NCI-H2107 (cell line): ENCODE measurements at places on chromosomes 2 and 18.
A peak's percentile ranks its signal among the peaks of the same experiment; 100 is the strongest.

GRCh38 chr2:44880125-44880483, 61.4 kb upstream of the SIX3 start:
- no peak for DNase-seq

- DNase-seq: no peak
Measured at GRCh38 chr2:177519534-177520115, 127.1 kb downstream of the AGPS start.

DNA sequence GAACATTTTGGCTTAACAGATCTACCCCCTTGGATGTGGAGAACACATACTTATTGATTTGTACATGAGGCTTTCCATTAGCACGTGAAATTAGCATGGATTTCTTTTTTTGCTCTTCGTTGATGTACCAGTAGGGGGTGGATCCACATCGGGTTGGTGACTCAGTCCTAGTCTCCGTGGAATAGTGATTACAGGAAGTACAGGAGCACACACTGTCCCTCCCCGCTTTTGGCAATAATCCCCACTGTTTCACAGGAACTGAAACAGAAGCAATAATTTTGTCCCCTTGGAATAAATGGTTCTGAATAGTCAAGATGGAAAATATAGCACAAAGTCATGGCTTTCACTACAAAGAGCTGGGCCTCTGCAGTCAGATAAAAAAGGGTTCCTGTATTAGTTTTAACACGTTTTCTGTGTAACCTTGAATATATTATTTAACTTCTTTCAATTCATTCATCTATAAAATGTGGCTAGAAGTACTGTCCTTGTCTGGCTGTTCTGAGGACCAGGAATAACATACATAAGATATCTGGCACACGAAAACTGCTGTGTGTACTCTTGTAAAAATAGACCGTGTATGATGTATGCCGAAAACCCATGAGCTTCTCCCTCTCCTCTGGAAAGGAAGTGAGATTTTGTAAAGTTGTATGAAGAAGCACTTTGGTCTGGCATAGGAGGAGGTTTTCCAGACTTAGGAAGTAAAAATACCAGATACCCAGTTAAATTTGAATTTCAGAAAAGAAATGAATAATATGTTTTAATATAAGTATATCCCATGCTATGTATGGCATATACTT, 229.2 kb downstream of the GALR1 start:
- DNase-seq: no peak

GRCh38 chr2:33129263-33130053, 182.7 kb downstream of the LTBP1 start:
- no peak for DNase-seq

GRCh38 chr2:183898641-183899040, 699.7 kb upstream of the ZNF804A start:
- no peak for DNase-seq

GRCh38 chr2:168422584-168422983, 33.5 kb upstream of the CERS6 start:
- no peak for DNase-seq

DNA sequence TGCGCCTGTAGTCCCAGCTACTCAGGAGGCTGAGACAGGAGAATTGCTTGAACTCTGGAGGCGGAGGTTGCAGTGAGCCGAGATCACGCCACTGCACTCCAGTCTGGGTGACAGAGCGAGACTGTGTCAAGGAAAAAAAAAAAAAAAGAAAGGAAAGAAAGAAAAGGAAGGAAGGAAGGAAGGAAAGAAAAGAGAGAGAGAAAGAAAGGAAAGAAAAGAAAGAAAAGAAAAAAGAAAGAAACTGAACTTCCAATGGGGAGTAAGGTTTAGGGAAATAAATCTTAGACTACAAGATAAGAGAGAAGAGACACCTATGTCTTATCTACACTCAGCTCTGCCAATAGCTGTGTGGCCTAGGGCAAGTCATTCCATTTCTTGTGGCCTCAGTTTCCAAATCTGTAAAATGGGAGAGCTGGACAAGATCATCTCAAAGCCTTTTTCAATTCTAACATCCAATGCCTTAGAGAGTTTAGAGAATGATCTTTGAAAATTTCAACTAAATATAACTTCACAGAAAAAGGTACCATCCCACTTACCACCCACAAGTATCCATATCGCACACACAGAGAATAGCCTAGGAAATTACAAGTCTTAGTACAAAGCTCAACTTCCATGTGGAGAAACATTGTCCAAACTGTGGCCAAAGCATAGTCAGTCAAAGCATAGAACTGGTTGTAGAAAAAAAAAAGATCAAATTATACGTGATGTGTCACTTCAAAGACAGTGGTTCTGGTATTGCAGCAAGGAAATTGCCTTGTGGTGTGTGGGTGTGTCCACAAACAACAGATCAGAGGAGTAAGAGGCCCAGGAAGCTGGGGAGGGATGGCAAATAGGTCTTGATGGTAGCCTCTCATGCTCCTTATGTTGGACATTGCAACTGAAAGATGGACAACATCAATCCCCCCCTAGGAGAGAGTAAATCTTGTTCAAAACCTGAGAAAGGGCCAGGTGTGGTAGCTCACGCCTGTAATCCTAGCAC, 42.4 kb downstream of the SLC14A2 start:
- DNase-seq: no peak

GRCh38 chr2:64054161-64054915, 35.1 kb upstream of the VPS54 start:
- DNase-seq: no peak

DNA sequence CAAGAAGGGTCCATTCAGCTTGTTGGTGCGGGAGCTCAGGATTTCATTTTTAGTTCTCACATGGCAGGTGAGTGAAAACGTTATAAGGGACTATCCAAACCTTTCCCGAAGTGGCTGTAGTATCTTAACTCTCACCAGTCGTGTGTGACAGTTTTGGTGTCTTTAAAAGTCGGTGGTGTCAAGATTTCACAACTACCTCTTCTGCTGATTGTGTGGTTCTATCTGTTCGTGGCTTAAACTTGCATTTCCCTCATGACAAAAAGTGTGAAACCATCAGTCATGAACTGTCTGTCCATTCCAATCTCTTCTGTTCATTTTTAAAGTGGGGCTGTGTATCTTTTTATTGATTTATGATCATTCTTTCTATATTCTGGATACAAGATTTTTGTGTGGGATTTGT, 3.8 kb upstream of the AQP12B start:
- no peak for DNase-seq

GRCh38 chr2:28381225-28382180, 11.2 kb upstream of the FOSL2 start:
- DNase-seq: no peak

GRCh38 chr2:119476301-119477112, 44.9 kb downstream of the TMEM37 start:
- DNase-seq: no peak

- no peak for DNase-seq
Measured at GRCh38 chr18:80192653-80193385, 54.5 kb downstream of the PARD6G start.

DNA sequence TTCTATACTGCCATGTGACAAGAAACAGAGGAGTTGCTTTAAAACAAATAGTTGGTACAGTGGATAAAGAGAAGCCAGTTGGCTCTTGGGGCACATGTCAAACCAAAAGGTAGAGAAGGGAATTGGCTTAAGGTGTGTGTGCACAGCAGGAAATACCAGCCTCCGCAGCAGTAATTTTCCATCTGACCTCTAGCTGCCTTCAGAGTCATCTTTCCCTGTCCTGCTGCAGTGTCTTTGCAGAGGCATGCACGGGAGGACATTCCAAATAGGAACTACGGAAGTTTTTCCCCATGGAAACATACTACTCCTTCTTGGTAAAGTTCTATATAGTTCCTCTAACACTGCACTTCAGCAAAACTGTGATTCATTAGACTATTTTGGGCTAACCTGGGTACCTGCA, 99.5 kb downstream of the RAB3GAP1 start:
- no peak for DNase-seq

- DNase-seq: no peak
Measured at GRCh38 chr2:192499476-192499875, 304.7 kb upstream of the TMEFF2 start.

DNA sequence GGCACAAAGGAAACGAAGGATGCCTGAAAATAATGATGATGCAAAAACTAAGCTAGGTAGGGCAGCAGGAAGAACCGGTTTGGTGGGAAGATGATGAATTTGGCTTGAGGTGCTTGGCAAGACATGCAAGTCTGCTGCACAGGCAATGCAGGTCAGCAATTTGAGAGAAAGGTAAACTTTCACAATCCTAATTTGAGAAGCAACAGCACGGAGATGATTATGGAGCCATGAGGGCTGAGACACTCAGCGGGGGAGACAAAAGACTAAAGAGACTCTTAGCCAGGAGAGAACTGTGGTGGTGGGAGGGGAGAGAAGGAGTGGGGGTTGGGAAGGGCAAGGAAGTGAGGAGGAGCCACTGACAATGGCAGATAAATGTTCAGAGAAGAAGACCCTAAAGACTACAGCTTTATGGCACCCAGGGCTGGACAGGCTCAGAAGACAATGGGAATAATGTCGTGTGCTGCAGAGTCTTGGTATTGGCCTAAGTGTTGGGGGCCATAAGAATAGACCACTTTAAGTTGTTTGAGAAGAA, 19.4 kb upstream of the RNF149 start:
- DNase-seq: no peak

DNA sequence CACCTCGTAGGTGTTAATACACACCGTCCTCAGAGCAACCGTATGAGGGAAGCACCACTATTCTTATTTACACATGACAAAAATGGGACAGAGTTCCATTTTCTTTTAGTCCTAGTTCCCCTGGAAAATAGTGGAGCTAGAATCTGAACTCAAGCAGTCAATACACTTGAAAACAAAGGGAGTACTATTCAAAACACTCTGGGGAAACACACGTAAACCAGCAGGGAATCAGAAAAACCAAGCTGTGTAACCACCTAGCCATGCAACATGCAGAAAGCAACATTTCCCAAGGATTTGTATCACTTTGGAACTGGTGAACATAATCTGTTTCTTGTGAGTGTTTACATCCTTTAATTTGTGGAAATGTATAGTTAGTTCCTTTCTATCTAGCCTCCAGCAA, 208.2 kb downstream of the UBE2E3 start:
- no peak for DNase-seq

GRCh38 chr2:234286118-234286598, 210.7 kb downstream of the ARL4C start:
- DNase-seq: no peak

GRCh38 chr18:8375249-8375648, 234.0 kb upstream of the RAB12 start:
- no peak for DNase-seq

GRCh38 chr2:74735009-74735408, 81.0 kb downstream of the SEMA4F start:
- DNase-seq: no peak

DNA sequence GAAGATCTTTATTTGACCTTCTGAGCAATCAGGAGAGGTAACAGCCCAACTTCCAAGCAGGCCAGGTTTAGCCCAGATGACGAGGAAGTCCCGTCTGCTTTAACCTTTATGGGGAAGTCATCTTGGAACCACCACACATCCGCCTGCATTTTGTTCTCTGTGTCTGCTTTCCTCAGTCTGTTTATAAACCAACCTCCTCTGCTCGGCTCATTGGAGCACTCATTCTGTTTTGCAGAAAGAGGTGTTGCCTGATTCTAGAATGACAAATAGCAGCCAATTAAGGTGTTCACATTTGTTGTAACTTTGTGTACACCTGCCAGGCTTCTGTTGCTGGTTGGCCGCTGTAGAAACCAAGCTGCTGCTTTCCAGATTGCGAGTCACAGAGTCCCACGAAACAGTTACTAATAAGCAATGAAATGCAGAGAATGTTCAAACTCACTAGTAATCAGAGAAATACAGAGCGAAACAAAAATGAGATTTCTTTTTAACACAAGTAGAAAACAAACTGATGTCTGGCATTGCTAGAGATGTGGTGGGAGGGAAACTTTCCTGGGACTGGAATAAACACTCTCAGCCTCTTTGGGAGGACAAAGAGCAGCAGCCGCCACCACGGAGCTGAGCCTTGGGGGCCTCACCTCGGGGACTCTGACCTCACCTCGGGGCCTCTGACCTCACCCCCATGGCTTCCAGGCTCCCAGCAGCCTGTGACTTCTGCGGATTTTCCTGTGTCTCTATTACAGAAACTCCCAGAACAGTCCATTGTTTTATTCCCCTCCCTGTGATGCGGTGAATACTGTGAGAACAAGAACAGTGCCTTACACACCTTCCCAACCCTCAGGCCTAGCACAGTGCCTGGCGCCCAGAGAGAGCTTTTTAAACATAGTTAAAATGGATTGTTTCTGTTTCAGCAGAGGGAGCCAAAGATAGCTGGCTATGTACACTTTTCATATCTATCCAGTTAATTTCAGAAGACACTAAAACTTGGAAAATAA, 64.0 kb downstream of the MBP start:
- DNase-seq: peak; percentile 29

GRCh38 chr2:177489719-177490301, 97.2 kb downstream of the AGPS start:
- DNase-seq: peak; percentile 0

GRCh38 chr18:73621091-73621490, 526.5 kb downstream of the FBXO15 start:
- no peak for DNase-seq
